ENCODE measurements at places on chromosomes 16 and 17. TPM values are rescaled to one million over a fixed set of nuclear protein-coding genes. Genes with fewer than 3 reads are reported as not detected.

DNA sequence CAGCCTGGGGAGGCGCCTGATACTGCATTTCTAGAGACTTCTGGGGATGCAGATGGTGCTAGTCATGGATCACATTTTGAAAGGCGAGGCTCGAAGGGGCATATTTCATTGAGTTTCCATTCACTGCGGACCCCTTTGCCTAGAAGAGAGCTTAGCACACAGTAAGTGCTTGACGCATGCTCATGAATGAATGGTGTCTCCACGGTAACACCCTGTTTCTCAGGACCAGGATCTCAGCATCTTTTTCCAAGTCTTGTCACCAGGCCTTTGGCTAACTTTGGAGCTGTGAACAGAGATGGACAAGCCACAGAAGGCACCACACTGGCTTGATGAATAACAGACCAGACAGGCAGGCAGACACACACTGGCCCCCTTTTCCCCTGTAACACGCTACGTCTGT lies 151.3 kb downstream of the FOXL1 start:
- H3K4me3 ChIP-seq = no peak overlapping the region
- no peak overlapping the region for H3K27ac ChIP-seq
- DNase-seq = no peak
- no peaks in the 10 kb centered on the region for H3K4me1 ChIP-seq
- no peaks in the 10 kb centered on the region for H3K27me3 ChIP-seq

The TPSD1 gene
- total RNA-seq = not detected

The CACNG1 gene
- total RNA-seq = not detected

DNA sequence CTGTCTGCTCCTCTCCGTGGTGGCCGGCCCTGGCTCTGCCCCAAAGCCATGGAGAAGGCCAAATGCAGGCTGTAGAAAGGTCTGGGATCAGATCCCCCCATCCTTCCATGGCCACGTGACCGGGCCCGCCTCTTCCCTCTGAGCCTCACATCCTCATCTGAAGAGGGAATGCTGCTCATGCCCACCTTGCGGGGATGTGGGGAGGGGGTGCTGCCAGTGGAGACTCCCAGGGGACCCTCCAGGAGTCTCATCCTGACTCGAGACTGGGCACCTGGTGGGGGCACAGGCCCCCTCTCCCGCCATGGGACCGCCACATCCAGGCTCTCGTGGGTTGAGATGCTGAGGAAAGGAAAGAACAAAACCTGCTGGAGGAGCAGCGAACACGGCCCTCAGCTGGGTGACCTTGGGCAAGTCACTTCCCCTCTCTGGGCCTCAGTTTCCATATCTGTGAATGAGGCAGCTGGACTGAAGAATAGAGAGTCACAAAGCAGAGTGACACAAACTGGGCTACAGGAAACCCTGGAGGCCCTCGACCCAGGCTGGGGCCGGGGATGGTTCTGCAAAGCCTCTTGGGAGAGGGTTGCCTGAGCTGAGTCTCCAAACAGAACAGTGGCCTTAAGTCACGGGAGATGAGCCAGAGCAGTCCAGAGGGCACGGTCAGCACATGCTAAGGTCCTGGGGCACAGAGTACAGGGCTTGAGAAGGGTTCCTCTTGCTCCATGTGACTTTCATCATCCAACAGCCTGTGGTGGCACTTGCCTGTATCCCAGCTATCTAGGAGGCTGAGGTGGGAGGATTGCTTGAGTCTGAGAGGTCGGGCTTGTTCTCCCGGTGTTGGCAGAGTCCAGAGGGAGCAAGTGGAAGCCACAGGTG lies 30.1 kb downstream of the SOCS1 start:
- no peak overlapping the region for H3K27ac ChIP-seq
- H3K27me3 ChIP-seq = no peaks in the 10 kb centered on the region
- no peaks in the 10 kb centered on the region for H3K4me1 ChIP-seq
- DNase-seq = no peak

The TEDC2 gene
- 0.62 TPM for total RNA-seq

DNA sequence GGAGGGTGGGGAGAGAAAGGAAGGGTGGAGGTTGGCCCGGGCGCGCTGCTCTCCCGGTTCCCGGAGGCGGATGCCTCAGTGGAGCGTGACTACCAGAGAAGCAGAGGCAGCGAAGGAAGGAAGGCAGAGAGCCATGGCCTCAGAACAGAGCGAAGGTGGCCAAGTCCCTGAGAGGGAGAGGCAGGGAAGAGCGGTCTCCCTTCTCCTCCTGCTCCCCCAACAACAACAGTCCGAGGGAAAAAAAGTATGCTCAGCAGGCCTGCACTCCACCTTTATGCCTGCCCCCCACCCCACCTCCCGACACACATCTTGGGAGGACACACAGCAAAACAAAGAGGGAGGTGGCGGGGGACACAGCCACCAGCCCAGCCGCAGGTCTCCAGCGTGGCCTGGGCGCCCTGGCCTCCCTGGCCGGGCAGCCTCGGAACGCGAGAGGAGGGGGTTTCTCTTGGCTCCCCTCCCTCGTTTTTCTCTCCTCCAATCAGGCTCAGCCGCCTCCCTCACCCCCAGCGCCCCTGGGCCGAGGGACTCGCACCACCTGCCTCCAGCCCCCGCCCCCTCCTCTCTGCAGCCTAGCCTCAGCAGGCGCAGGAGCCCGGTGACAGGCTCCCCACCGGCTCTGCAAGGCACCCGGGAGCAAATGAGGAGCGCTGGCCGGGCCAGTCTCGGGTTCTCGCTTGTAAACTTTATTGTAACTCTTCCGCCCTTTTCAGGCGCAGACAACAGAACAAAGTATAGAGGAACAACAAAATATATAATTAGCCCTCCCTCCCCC lies 1.1 kb upstream of the HOXB7 start:
- H3K36me3 ChIP-seq = no peaks in the 10 kb centered on the region
- H3K4me1 ChIP-seq = no peaks in the 10 kb centered on the region
- DNase-seq = no peak
- H3K27ac ChIP-seq = no peak overlapping the region
- no peak overlapping the region for H3K4me3 ChIP-seq
- no peaks in the 10 kb centered on the region for H3K27me3 ChIP-seq

The KCNH6 gene
- not detected for total RNA-seq

The ACSM3 gene
- total RNA-seq = 1.1 TPM

DNA sequence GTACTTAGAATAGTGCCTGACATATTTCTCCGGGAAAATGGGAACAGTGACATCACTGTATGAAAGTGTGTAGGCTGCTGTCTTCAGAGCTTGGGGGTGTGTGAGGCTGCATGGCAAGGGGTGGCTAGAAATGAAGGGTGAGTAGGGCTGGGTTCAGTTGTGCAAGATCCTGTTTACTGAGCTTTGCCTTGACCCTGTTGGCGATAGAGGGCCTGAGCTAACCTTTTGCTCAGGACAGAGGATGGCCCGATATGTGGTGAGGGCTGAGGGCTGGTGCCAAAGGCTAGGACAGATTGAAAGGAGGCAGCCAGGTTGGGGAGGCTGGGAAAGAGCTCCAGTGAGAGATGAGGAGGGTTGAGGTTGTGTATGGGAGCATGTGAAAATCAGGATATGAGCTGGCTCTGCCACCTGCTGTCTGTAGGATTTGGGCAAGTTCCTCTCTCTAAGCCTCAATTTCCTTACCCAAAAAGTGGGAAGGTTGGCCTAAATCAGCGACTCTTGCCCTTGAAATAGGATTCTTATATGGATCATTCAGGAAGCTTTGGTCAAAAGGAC lies 6.0 kb upstream of the CCL1 start:
- H3K36me3 ChIP-seq = no peaks in the 10 kb centered on the region
- no peak overlapping the region for H3K27ac ChIP-seq
- no peak for DNase-seq
- no peak overlapping the region for H3K4me3 ChIP-seq

DNA sequence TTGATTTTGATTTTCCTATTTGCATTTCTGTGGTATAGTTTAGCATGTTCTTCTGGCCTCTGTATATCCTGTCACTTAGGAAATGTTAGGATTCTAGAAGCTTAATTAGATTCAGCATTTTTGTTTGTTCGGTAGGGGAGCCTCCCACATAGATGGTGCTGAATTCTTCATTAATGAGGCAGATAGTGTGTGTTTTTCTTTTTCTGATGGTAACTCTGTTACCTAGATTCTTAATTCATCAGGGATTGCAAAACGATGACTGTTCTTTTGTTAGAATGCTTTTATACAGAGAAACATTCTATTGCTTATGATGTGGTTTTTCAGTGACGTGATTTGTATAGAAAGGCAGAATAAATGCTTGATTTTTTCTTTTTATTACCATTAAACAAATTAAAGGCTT lies 19.0 kb downstream of the BANP start:
- no peak for DNase-seq
- H3K4me1 ChIP-seq = no peaks in the 10 kb centered on the region
- no peaks in the 10 kb centered on the region for H3K36me3 ChIP-seq

The CCL16 gene
- 1.1 TPM for total RNA-seq

The AP2B1 gene
- total RNA-seq = 120 TPM

DNA sequence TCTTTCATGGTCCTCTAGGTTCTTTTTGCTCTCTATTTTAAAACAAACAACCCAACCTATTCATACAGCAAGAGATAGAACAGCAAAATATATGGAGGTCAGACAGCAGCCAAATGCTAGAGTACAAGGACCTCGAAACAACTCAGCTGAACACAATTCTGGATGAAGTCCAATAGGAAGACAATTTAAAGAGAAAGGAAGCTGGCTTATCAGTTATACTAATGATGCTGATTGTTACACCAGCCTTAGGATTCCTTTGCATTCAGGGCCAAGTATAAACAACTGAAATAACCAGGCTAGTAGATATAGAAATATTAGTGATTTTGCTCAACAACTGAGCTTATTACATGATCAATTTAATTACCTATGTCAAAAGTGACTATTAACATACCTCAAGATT lies 2.5 kb downstream of the SSH2 start:
- no peaks in the 10 kb centered on the region for H3K4me1 ChIP-seq
- H3K36me3 ChIP-seq = no peaks in the 10 kb centered on the region
- no peaks in the 10 kb centered on the region for H3K27me3 ChIP-seq
- DNase-seq = no peak
- no peak overlapping the region for H3K27ac ChIP-seq

DNA sequence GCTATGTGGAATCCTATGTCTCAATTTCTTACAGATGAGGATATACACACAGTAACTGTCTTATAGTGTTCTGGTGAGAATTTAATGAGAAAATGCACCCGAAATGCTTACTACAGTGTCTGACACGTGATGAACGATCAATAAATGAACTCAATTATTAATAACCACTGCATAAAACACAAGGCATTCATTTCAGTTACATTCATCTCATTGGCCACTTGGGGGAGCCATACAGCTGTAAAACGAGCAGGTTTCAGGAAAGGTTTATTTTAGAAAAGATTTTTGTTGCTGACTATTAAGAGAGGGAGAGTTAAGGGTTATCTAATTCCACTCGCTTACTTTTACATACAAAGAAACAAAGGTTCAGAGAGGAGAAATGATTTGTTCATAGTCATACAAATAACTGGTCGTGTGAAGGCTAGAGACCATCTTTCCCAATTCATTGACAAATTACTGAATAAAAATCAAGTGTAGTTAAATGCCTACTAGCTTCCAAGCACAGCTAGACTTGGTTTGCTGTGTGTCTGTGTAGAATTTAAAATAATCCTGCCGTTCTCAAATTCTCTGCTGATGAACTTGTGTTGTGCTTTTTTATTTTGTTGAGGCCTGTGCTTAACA lies 160.1 kb downstream of the MAP2K4 start:
- no peak for DNase-seq
- H3K4me1 ChIP-seq = peaks cover 4% of the 10 kb centered on the region
- no peak overlapping the region for H3K27ac ChIP-seq

The HBA2 gene
- 1,265 TPM for total RNA-seq
